ENCODE measurements at places on chromosomes 12 and 14.

GRCh38 chr12:95857156-95857555 lies 1.6 kb upstream of the SNRPF start:
- no peaks in the 10 kb centered on the region for H3K27me3 ChIP-seq

- H3K27ac ChIP-seq: no peak overlapping the region
- DNase-seq: no peak
- H3K4me3 ChIP-seq: no peak overlapping the region
- no peaks in the 10 kb centered on the region for H3K27me3 ChIP-seq
These were observed 306.0 kb downstream of the BCL11B start for GRCh38 chr14:98966016-98966415.

- no peaks in the 10 kb centered on the region for H3K36me3 ChIP-seq
- H3K27ac ChIP-seq: no peak overlapping the region
- H3K27me3 ChIP-seq: no peaks in the 10 kb centered on the region
- H3K4me1 ChIP-seq: no peaks in the 10 kb centered on the region
- no peak for DNase-seq
These were observed 263.7 kb upstream of the SEL1L start for GRCh38 chr14:81797315-81797714.

DNA sequence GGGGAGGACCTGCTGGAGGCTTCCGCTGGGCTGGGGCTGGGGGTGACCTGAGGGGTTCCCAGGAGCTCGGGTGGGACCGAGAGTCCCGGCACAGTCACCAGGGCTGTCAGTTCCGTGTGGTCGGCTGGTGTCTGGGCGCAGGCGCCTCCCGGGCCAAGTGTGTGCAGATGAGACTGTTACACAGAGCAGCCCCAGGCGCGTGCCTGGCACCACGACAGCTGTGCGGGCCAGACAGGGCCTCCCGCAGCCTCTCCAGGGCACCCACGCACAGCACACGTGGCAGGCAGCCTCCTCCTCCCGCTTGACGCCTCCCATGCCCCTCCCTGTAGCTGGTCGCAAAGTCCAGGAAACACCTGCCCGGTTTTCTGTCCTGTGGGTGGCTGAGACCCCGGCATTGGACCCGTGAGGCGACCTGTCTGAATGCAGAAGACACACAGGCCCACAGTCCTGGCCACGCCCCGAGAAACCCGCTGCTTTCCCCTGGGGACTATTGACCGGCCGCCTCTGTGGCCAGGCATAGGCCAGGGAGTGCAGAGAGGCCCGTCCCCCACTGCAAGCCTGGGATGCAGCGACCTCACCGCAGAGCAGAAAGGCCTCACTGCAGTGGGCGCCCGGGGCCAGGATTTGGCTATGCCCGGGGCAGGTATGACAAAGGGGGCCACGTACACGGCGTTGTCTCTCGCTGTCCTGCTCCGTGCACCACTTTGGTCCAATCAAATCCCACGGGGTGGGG lies 12.1 kb upstream of the GALNT9 start:
- DNase-seq: no peak
- H3K4me1 ChIP-seq: peaks cover 41% of the 10 kb centered on the region
- peaks cover 6% of the 10 kb centered on the region for H3K27me3 ChIP-seq

DNA sequence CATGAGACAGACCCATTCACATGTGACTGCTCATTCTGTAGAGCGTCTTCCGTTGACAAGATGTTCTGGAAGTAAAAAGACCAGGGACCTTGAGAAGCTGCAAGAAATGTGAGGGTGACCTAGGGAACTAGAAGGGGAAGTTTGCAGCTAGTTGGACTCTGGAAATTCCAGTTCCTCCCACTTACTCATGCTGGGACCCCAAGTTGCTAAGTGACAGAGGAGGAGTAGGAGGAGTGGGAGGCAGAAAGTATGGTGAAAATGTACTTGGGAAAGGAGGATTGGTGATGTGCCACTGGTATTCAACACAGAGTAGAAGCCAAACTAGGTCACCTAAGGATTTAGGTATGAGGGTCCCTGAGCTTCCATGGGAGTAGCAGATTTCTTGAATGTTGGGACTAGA lies 132.4 kb downstream of the KCNA5 start:
- no peaks in the 10 kb centered on the region for H3K4me1 ChIP-seq
- H3K4me3 ChIP-seq: no peak overlapping the region
- no peak overlapping the region for H3K27ac ChIP-seq

DNA sequence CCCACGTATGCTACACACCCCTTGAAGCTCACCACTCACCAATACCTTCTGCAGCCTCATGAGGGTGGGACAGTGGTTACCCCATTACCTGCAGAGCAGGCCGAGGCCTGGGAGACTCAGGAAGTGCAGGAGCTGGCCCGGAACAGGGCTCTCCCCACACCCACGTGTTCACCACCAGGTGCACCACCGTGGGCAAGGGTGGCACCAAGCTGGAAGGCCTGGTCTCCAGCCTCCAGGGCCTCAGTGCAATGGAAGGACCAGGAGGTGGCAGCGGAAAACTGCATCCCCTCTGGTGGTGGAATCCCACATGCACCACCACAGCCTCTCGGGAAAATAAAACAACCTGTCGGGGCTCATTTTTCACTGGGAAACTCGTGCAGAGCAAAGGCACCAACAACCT lies 36.4 kb downstream of the ITPK1 start:
- H3K4me3 ChIP-seq: no peak overlapping the region
- DNase-seq: no peak
- peaks cover 46% of the 10 kb centered on the region for H3K4me1 ChIP-seq

DNA sequence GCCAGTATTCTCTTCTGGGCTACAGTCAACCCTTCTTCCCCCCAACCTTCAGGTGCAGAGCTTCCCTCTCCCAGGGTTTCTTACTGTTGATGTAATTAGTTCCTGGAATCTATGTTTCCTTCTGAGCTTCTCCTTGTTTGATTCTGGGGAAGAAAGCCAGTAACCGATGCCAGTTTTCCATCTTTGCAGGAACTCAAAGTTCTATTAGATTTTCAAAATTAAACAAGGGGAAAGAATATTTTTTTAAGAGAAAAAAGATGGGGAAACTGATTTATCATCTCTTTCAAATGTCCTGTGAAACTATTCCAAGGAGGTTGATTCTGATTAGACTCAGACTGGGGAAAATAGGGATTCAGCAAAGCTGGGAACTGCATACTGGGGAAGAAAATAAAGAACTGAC lies 17.9 kb upstream of the FAM234B start:
- no peaks in the 10 kb centered on the region for H3K36me3 ChIP-seq
- no peak overlapping the region for H3K4me3 ChIP-seq
- no peaks in the 10 kb centered on the region for H3K27me3 ChIP-seq
- no peak for DNase-seq
- H3K27ac ChIP-seq: no peak overlapping the region

- no peaks in the 10 kb centered on the region for H3K4me1 ChIP-seq
- no peak overlapping the region for H3K4me3 ChIP-seq
- no peak for DNase-seq
- H3K27ac ChIP-seq: no peak overlapping the region
- no peaks in the 10 kb centered on the region for H3K27me3 ChIP-seq
- peaks cover 26% of the 10 kb centered on the region for H3K36me3 ChIP-seq
These were observed 36.5 kb upstream of the DYNC1H1 start for GRCh38 chr14:101927859-101928258.

DNA sequence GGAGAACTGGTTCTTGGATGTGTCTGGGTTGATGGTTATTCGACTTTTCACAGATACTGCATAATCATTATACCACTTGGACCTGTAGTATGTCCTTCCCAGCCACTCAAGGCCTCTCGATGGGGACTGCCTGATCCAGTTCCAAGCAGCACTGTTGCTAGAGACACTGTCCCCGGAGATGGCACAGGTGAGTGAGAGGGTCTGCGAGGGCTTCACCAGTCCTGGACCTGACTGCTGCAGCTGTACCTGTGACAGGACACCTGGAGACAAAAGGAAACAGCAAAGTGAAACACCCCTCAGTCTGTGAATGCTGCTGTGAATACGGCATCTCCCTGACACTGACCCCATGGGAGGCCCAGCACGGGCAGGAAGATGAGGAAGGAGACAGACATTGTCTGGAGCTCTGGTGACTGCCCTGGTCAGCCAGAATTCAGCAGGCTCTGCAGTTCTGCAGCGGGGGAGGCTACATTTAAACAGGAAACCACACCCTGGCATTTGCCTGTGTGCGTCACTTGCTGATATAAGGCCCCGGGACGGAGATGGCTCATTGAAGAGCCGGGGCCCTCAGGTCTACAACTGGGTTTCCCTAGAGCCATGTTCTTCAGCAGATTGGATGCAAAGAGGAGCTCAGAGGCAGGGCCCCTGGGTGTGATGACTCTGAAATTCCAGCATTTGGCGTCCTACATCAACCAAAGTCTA lies 413.6 kb downstream of the TMEM121 start:
- no peaks in the 10 kb centered on the region for H3K36me3 ChIP-seq
- no peak overlapping the region for H3K27ac ChIP-seq
- H3K4me1 ChIP-seq: no peaks in the 10 kb centered on the region
- H3K27me3 ChIP-seq: no peaks in the 10 kb centered on the region
- no peak for DNase-seq

DNA sequence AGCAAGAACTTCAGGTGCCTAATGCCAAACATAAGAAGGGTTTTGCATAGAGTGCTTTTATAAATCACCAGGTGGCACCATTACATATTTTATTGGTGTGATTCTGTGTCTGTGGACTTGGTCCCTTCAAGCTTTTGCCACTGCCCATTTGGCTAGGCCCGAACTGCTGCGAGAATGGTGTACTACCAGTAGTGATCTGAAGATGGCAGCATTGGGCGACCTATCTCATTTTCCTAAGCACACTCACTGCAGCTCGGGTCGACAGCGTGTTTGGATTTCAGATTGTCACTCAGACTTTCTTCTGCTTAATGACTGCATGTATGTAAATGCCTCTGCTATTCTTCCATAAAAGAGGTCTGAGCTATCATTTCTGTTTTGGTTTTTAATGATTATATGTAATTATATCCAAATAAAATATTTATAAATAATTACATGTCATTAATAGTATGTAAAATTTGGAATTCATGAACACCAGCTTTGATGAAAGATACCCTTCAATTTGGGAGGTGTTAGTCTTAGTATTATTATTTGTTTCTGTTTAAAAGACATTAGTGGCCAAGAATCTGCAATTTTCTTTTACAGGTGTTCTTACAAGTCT lies 78.5 kb downstream of the TPH2 start:
- H3K4me1 ChIP-seq: no peaks in the 10 kb centered on the region
- no peaks in the 10 kb centered on the region for H3K36me3 ChIP-seq
- peak; percentile 91 for DNase-seq

DNA sequence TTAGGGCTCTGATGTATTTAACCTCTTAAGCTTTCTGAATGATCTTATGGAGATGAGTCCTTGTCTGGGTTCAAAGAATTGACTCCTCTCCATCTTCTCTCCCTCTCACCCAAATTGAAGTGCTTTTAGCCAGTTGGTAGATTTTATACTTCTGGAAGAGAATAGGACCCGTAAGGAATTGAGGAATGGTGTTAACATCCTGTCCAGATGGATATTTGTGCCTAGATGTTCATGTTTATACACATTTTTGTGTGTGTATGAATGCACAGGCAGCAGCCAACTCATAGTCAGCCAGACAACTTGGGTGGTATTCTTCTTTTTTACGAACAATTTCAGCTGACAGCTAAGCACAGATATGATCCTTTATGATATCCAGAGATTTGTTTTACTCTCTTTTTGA lies 449.6 kb upstream of the RGS6 start:
- H3K27ac ChIP-seq: no peak overlapping the region
- no peak overlapping the region for H3K4me3 ChIP-seq
- no peaks in the 10 kb centered on the region for H3K4me1 ChIP-seq

DNA sequence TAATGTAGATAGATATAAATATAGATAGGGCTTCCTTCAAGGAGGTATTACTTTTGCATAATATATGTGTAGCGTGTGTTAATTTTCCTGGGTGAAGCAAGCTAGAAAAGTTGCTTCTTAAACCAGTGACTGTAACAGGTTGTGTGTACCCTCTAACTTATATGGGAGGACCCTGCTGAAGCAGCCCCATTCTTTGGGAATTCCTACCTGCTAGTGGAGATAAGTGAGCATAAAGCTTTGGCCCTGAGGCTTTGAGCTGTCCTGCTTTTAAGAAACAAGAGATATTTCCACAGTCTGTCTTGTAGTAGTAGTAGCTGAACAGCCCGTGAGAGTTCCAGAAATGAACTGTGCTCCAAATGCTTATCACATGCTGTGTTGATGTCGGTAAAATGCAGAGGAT lies 8.6 kb downstream of the RMST start:
- H3K36me3 ChIP-seq: no peaks in the 10 kb centered on the region
- no peak overlapping the region for H3K4me3 ChIP-seq
- H3K27me3 ChIP-seq: no peaks in the 10 kb centered on the region
- H3K27ac ChIP-seq: no peak overlapping the region
- no peak for DNase-seq
- H3K4me1 ChIP-seq: no peaks in the 10 kb centered on the region

- H3K36me3 ChIP-seq: no peaks in the 10 kb centered on the region
- no peak overlapping the region for H3K27ac ChIP-seq
- H3K4me1 ChIP-seq: no peaks in the 10 kb centered on the region
- H3K4me3 ChIP-seq: no peak overlapping the region
- H3K27me3 ChIP-seq: no peaks in the 10 kb centered on the region
These were observed 65.5 kb upstream of the LHX5 start for GRCh38 chr12:113537046-113537750.

GRCh38 chr12:52436000-52436827 lies 2.0 kb upstream of the KRT75 start:
- peaks cover under 1% of the 10 kb centered on the region for H3K27me3 ChIP-seq
- H3K27ac ChIP-seq: no peak overlapping the region
- no peaks in the 10 kb centered on the region for H3K36me3 ChIP-seq
- DNase-seq: peak; percentile 15
- peaks cover 14% of the 10 kb centered on the region for H3K4me1 ChIP-seq

GRCh38 chr14:26170885-26171284 lies 426.9 kb downstream of the NOVA1 start:
- H3K36me3 ChIP-seq: no peaks in the 10 kb centered on the region
- no peak for DNase-seq
- H3K4me1 ChIP-seq: no peaks in the 10 kb centered on the region
- H3K4me3 ChIP-seq: no peak overlapping the region
- no peaks in the 10 kb centered on the region for H3K27me3 ChIP-seq
- H3K27ac ChIP-seq: no peak overlapping the region

DNA sequence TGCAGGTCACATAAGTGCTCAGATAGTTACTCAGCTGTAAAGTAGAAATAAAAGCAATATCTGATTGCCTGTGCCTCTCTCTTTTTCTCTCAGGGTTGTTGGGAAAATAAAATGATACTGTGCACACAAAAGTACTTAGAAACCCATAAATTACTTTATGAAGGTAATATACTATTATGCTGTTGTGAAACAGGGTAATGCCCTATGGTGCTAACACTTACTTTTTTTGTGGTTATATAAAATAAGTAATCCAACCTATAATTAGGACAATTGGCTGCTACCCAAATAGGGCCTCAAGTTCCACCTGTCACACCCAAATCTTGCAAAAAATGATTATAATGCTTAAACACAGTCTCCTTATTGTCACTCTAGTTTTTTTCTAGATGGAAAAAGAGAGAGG lies 50.6 kb downstream of the DAAM1 start:
- H3K4me3 ChIP-seq: no peak overlapping the region
- H3K36me3 ChIP-seq: no peaks in the 10 kb centered on the region
- no peak for DNase-seq
- no peaks in the 10 kb centered on the region for H3K4me1 ChIP-seq
- no peak overlapping the region for H3K27ac ChIP-seq
